Colonic mucosa (tissue), 4 donors: ENCODE measurements at places on chromosomes 3 and 15. TPM values are rescaled to one million over a fixed set of nuclear protein-coding genes. Genes with fewer than 3 reads are reported as not detected.
A peak's percentile ranks its signal among the peaks of the same experiment; 100 is the strongest.

DNA sequence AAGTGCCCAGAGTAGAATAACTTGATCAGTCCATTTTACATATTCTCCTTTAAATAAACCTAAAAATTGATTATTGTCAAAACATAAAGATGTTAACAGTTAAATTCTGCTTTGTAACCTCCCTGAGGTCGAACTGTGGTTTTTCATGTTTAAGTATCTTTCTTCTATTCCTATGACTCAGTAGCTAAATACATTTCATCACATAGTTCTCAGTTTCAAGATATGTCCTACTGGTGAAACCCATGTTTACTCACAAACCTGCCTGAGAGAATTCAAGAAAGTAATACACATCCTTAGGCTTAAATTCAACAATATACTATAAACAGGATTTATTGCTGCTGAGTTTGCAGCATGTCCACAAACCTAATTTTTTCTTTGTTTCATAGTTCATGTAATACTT lies 692.9 kb downstream of the ZPLD1 start:
- no peak overlapping the region for H3K4me3 ChIP-seq
- no peaks in the 10 kb centered on the region for H3K27me3 ChIP-seq
- H3K27ac ChIP-seq, result no peak overlapping the region
- DNase-seq, result no peak

DNA sequence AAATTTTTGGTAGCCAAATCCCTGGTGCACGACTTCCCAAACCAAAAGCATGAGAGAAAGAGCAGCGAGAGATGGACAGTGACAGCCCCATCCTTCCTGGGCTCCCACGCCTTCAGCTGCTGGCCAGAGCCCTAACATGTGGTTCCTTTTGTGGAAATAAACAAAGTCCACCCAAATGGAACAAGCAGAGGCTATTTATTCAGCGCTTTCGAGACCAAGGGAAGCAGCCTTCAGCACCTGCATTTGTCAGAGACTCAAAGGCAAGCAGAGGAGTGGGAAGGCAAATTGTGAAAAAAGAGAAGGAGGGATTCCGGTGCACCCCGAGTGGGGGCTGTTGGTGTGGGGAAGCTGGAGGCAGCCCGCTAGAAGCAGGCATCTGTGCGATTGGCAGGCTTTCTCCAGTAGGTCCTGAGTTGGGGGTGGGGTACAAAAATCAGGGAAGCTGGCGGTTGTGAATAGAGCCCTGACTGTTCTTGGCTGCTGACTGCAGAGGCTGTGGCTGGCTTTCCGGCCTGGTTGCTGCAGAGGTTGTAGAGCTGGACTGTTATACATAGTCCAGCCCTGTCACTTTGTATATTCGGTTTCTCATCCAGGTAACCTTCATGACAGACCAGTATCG lies 427.2 kb downstream of the OCA2 start:
- H3K4me3 ChIP-seq, result no peak overlapping the region
- no peaks in the 10 kb centered on the region for H3K36me3 ChIP-seq
- DNase-seq, result no peak
- no peak overlapping the region for H3K27ac ChIP-seq
- H3K27me3 ChIP-seq, result no peaks in the 10 kb centered on the region

DNA sequence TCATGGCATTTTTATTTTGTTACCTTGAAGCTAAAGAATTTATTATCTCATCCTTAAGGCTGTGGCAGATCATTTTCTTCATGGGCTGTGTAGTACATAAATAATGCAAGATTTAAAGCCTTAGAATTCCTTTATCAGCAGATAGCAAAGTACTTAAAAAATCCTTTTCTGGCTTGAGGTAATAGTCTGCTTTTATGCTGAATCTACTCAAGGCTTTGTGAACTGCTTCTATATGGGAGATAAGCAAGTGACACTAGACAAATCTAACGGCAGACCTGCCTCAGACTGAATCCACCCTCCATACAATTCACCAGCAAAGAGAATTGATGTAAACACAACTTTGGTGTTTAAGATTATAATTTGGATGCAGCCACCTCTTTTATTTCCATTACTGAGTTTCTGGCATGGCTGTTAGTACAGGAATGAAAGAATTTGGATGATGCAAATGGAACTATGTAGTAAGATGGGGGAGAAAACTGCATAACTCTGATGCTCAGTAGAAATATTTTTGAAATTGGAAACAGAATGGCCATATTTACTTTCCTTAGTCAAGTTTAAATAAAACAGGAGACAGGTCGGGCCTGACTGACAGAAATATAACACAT lies 1121.5 kb downstream of the NAALADL2 start:
- H3K27me3 ChIP-seq, result no peaks in the 10 kb centered on the region
- no peaks in the 10 kb centered on the region for H3K36me3 ChIP-seq
- no peak for DNase-seq

DNA sequence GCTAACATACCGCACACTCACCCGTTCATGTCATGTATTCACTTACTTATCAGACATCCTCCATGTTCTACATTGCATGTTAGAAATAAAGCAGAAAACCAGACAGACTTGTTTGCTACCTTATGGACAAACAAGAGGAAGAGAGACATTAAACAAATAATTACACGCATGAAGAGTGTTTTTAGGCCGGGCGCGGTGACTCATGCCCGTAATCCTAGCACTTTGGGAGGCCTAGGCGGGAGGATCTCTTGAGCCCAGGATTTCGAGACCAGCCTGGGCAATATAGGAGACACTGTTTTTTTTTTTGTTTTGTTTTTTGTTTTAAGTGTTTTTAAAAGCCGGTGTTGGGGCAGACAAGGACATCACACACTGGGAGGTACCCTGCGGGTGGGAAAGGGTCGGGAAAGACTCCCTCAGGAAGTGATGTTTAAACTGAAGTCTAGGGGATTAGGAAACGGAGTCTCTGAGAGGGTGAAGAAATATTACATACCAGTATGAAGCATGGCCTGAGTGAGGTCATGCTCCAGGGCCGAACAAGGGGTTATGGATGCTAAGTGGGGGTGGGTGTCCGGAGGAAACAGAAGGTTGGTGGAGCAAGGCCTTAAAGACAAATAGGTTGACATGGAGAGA lies 2.1 kb upstream of the USP3 start:
- H3K36me3 ChIP-seq, result no peaks in the 10 kb centered on the region
- H3K4me3 ChIP-seq, result no peak overlapping the region
- DNase-seq, result peak; percentile 68
- peak overlapping the region; percentile 98 for H3K27ac ChIP-seq
- H3K4me1 ChIP-seq, result peaks cover 19% of the 10 kb centered on the region

DNA sequence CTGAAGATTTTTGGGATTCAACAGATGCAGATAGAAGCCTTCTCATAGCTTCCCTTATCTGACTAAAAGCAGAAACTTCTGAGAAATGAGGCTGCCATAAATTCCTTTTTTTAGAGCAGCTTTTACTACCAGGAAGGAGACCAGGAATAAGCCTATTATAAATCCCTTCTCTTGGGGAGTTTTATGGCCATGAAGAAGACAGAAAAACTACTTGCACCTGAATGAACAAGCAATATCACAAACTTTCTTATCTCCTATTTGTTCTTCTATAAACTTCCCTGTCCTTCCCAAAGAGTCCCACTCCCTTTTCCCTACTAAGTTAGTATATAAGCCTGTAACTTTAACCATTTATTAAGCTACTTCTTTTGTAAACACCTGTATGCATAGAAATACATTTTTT lies 603.1 kb downstream of the NSUN3 start:
- no peak overlapping the region for H3K4me3 ChIP-seq
- H3K27me3 ChIP-seq, result no peaks in the 10 kb centered on the region
- H3K4me1 ChIP-seq, result no peaks in the 10 kb centered on the region
- no peak for DNase-seq
- H3K27ac ChIP-seq, result peak overlapping the region; percentile 49

GRCh38 chr3:155435821-155436220 lies 142.3 kb upstream of the STRIT1 start:
- no peaks in the 10 kb centered on the region for H3K36me3 ChIP-seq
- no peaks in the 10 kb centered on the region for H3K27me3 ChIP-seq
- no peak overlapping the region for H3K27ac ChIP-seq
- H3K4me1 ChIP-seq, result no peaks in the 10 kb centered on the region
- no peak overlapping the region for H3K4me3 ChIP-seq

GRCh38 chr15:77527164-77527778 lies 105.4 kb downstream of the LINGO1 start:
- H3K4me1 ChIP-seq, result no peaks in the 10 kb centered on the region
- no peak overlapping the region for H3K4me3 ChIP-seq
- no peaks in the 10 kb centered on the region for H3K27me3 ChIP-seq
- no peak for DNase-seq
- H3K36me3 ChIP-seq, result no peaks in the 10 kb centered on the region

DNA sequence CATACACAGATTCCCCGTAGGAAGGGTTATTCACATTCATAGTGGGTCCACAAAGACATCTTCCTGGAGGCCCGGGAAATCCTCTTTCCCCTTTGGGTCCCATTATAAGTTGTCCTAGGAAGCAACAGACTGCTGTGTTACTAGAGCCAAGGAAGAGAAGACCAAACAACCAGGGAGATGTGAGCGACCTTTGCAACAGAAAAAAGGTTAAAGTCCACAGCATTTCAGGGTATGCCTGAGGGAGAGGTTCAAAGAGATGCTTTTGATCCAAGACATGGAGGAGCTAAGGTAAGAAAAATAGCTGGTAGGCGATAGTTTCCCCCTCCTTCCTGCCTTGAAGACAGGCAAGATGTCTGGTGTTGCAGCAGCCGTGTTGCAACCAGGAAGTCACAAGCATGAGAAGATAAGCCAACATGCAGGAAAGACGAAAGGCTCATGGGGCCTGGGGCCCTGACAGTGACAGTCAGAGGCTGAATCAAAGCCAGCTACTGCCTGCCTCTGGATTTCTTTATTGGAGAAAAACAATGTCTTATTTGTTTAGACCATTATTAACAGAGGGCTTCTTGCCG lies 30.9 kb downstream of the EAF1 start:
- DNase-seq, result no peak
- no peaks in the 10 kb centered on the region for H3K27me3 ChIP-seq
- H3K4me3 ChIP-seq, result no peak overlapping the region
- H3K36me3 ChIP-seq, result no peaks in the 10 kb centered on the region

DNA sequence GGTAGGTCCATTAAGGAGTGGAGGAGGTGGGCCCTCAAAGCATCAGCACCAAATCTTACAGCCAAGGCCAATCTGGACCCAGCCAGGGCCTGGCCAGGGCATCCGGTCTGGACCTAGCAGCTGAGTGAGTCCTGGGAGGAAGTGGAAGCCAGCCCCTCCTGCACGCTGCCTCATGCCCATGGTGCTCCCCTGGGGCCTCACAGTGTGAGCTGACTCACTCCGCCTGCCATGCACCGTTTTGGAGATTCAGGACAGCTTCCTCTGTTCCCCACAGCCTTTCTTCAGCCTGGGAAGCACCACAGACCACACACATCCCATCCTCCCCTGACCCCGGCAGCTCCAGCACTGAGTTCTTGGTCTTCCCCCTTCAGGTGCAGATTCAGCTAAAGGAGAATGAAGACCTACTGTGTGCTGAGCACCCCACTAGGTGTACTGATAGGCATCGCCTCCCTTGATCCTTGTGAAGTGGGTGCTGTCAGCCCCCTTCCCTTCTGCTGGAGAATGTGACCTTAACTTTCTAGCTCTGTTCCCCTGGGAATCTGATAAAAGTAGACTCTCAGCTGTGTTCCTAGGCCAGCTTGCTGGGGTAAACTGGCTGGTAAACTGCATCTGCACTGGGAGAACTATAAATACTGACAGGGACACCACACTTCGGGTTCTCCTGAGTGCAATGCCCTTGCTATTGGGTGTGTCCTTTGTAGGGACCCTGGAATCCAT lies 36.8 kb upstream of the SEC13 start:
- H3K4me3 ChIP-seq, result no peak overlapping the region
- H3K36me3 ChIP-seq, result no peaks in the 10 kb centered on the region
- no peak overlapping the region for H3K27ac ChIP-seq
- DNase-seq, result no peak
- H3K4me1 ChIP-seq, result no peaks in the 10 kb centered on the region

The NAA50 gene
- 124 TPM for total RNA-seq

The GOLGA8M gene
- not detected for total RNA-seq

The BNIP2 gene
- 30.1 TPM for total RNA-seq

The AKAP13 gene
- total RNA-seq, result 106 TPM
